ENCODE measurements at places on chromosomes 5 and 9.
A peak's percentile ranks its signal among the peaks of the same experiment; 100 is the strongest.

DNA sequence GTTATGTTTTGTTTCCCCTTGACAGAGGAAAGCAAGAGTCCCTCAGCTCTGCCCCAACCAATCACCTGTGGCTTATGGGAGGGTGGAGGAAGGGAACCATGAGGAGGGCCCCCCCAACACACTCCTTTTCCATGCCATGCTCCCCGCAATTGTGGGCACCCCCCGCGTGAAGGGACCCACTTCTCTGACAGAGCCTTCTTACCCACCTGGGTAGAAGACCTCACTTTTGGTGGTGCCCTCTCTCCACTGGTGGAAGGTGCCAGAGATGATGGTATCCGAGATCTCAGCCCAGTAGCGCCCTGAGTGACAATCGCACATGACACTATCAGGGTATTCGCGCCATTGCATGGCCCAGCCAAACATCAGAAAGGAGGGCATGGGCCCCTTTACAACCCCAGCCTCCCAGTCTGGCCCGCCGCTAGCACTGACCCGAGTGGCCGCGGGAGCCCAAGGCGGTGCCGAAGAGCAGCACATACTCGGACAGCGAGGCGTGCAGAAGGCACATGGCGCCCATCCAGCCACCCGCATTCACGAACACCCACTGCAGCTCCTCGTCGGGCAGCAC is 714 bp downstream of the SIGMAR1 start:
- peak overlapping the region; percentile 76 for H3K4me3 ChIP-seq
- H3K27ac ChIP-seq, result no peak overlapping the region
- no peaks in the 10 kb centered on the region for H3K36me3 ChIP-seq
- H3K27me3 ChIP-seq, result no peaks in the 10 kb centered on the region
- DNase-seq, result no peak
- peaks cover 5% of the 10 kb centered on the region for H3K4me1 ChIP-seq

GRCh38 chr9:17272536-17272935 is 137.7 kb downstream of the CNTLN start:
- no peak overlapping the region for H3K27ac ChIP-seq
- H3K27me3 ChIP-seq, result no peaks in the 10 kb centered on the region

DNA sequence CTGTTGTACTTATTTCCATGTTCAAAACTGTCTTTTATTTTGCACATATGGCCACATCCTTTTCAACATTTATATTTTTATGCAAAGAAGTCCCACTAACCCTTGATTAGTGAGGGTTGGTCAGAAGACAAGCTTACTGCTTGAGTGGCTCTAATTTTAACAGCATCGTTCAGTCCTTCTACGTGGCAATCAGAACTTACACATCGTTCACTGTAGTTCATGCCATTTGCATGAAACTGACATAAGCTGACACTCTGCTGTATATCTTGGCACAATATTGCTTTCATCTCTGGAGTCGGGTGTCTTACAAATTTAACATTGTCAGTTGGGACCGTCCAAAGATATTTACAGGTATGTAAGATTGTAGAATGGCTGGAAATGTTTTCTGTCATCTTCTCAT is 50.6 kb downstream of the MARCHF11 start:
- H3K36me3 ChIP-seq, result no peaks in the 10 kb centered on the region
- no peak for DNase-seq
- peaks cover 9% of the 10 kb centered on the region for H3K27me3 ChIP-seq
- H3K27ac ChIP-seq, result no peak overlapping the region
- H3K4me3 ChIP-seq, result no peak overlapping the region

DNA sequence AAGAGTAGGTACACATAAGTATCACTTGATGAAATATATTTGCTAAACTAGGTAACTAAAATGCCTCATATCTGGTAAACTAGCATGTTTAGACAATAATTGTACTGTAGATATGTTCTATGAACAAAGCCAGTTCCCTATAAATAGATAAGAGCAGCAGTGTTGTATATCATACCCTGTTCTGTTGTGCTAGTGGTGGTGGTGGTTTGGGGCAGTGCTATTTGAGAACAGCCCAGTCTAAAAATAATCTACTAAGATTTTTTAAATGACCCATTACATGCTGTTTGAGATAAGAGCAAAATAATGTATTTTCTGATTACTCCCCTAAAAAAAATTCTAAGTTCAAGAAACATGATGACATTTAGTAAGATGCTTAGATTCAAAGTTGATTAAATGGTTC is 829.2 kb upstream of the DMAC1 start:
- H3K4me1 ChIP-seq, result no peaks in the 10 kb centered on the region
- no peak for DNase-seq
- H3K36me3 ChIP-seq, result no peaks in the 10 kb centered on the region

DNA sequence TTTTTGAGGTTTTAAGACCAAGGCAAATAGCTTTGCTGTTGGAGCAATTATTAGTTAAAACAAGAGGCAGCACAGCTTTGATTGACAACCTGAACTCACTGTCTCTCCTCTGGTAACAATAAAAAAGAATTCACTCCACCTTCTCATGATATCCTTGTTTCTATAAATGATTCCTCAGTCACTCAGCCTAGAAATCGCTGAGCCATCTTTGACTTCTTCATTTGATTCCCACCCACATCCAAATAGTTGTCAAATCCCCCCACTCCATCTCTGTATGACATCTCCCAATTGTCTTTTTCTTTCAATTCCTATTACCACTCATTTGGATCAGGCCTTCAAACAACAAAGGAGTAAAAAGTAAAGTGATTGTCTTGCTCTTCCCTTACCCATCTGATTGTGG is 266.4 kb downstream of the MCTP1 start:
- H3K4me1 ChIP-seq, result no peaks in the 10 kb centered on the region
- no peak for DNase-seq
- no peak overlapping the region for H3K27ac ChIP-seq

- no peak overlapping the region for H3K27ac ChIP-seq
- no peaks in the 10 kb centered on the region for H3K36me3 ChIP-seq
- H3K27me3 ChIP-seq, result no peaks in the 10 kb centered on the region
- H3K4me3 ChIP-seq, result peak overlapping the region; percentile 55
- DNase-seq, result no peak
Observed at GRCh38 chr9:133737071-133737773, 930 bp downstream of the SARDH start.

DNA sequence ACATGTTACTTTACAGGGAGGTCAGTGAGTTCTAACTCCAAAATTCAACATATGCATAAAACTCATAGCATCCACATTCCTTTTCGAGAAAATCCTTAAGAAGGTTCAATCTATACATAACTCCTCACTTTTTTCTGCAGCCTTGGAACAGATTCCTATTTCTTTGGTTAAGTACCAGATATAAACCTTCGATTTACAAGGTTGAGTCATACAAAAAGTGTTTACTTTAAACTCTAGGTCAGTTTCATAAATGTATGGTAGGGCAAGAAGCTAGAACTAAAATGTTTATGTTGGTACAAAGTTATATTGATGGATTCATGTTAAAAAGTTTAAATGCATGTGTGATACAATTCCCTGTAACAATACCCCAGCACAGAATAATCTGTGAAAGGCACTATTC is 19.4 kb downstream of the CDKN2AIPNL start:
- no peak overlapping the region for H3K27ac ChIP-seq
- H3K4me1 ChIP-seq, result peaks cover 31% of the 10 kb centered on the region
- H3K27me3 ChIP-seq, result no peaks in the 10 kb centered on the region
- DNase-seq, result peak; percentile 69

DNA sequence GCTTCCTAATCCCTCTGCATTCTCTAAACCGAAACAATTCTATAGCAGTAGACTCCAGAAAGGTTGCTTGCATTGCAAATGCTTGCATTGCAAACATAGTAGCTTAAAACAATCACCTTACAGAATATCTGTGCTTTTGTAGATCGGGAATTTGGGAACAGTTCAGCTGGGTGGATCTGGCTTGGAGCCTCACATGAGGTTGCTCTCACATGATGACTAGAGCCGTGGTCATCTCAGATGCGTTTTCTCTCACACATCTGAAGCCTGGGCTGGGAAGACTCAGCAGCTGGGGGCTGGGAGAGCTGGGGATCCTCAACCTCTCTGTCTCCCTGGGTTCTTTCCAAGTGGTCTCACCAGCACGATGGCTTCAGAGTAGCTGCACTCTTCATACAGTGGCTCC is 127.8 kb downstream of the MSX2 start:
- peaks cover 21% of the 10 kb centered on the region for H3K27me3 ChIP-seq
- H3K4me3 ChIP-seq, result no peak overlapping the region
- no peaks in the 10 kb centered on the region for H3K36me3 ChIP-seq
- no peaks in the 10 kb centered on the region for H3K4me1 ChIP-seq
- DNase-seq, result no peak

DNA sequence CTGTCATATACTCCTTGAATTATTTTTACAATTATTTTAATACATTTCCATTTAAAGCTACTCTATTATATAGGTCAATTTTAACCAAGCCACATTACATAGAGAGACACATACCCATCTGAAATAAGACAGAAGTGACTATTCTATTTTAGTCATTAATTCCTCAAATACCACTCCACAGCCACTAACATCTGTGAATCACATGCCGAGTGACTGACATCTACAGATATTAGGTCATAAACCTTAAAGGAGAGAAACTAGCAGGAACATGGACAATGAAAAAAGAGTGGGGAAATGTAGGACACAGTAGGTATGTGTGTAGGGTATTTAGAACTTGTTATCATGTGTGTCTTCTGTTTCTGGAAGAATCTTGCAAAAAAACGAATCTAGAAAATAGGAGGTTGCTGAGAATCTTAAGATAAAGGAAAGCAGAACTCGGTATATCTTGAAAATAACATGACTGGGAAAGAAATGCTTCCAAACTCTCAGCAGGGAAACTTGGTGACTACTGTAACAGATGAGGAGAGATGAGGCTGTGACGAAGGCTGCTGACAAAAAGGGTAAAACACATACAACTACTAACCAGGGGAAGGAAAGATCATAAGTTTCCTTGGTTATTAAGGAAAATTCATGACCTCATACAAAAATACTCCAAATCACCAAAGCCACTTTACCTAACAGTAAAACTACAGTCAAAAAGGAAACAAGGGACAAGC is 84.6 kb downstream of the PLPP1 start:
- no peaks in the 10 kb centered on the region for H3K4me1 ChIP-seq
- no peaks in the 10 kb centered on the region for H3K36me3 ChIP-seq
- DNase-seq, result no peak
- no peak overlapping the region for H3K27ac ChIP-seq

DNA sequence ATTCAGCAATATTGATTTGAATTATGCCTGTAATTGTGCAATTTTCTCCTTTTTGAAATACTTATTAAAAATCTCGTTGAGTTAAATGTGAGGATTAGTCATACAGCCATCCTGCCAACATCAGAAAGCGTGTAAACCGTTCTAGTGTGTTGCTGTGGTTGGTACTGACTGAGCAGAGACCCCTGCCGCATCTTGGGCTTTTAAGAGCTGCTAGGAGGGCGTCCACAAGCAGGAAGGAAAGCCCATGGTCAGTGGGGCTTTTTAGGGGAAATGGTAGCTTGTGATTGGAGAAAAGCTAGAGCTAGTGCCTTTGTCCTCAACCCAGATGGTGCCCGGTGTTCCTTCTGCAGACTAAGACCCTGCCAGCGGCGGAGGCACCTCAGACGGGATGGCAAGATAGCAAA is 1.3 kb downstream of the SDHA start:
- peaks cover 9% of the 10 kb centered on the region for H3K36me3 ChIP-seq
- H3K27ac ChIP-seq, result peak overlapping the region; percentile 66
- H3K27me3 ChIP-seq, result no peaks in the 10 kb centered on the region
- peaks cover 43% of the 10 kb centered on the region for H3K4me1 ChIP-seq

GRCh38 chr9:132077881-132078698 is 1.6 kb downstream of the MED27 start:
- peaks cover 26% of the 10 kb centered on the region for H3K4me1 ChIP-seq
- peak overlapping the region; percentile 39 for H3K27ac ChIP-seq
- H3K36me3 ChIP-seq, result peaks cover 13% of the 10 kb centered on the region
- peak overlapping the region; percentile 98 for H3K4me3 ChIP-seq
- no peaks in the 10 kb centered on the region for H3K27me3 ChIP-seq

DNA sequence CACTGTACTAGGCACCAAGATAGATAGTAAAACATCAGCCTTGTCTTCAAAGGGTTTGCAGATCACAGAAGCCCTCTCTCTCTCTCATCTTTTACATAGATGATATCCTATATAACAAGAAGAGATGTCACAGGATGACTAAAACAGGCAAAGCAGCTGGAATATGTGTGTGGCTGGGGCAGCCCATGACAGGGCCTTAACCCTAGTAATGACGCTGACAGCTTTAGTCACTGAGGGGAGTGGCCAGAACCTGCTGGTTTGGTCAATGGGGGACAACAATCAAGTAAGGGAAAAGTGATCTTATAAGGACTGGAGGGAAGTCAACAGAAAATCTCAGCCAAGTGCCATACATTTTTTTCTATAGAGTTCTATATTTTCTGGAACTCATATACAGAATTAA is 41.9 kb upstream of the RIC1 start:
- no peak overlapping the region for H3K4me3 ChIP-seq
- DNase-seq, result peak; percentile 84
- peaks cover 26% of the 10 kb centered on the region for H3K4me1 ChIP-seq
- no peaks in the 10 kb centered on the region for H3K36me3 ChIP-seq

GRCh38 chr5:74424162-74424868 is 216.2 kb downstream of the ENC1 start:
- no peaks in the 10 kb centered on the region for H3K27me3 ChIP-seq
- no peak overlapping the region for H3K4me3 ChIP-seq
- H3K27ac ChIP-seq, result no peak overlapping the region
- H3K36me3 ChIP-seq, result no peaks in the 10 kb centered on the region
- H3K4me1 ChIP-seq, result no peaks in the 10 kb centered on the region

- H3K27me3 ChIP-seq, result no peaks in the 10 kb centered on the region
- peaks cover 13% of the 10 kb centered on the region for H3K4me1 ChIP-seq
- no peak for DNase-seq
- H3K27ac ChIP-seq, result no peak overlapping the region
- H3K36me3 ChIP-seq, result peaks cover 52% of the 10 kb centered on the region
- H3K4me3 ChIP-seq, result no peak overlapping the region
Observed at GRCh38 chr5:134171972-134172371, 4.8 kb downstream of the SKP1 start.

DNA sequence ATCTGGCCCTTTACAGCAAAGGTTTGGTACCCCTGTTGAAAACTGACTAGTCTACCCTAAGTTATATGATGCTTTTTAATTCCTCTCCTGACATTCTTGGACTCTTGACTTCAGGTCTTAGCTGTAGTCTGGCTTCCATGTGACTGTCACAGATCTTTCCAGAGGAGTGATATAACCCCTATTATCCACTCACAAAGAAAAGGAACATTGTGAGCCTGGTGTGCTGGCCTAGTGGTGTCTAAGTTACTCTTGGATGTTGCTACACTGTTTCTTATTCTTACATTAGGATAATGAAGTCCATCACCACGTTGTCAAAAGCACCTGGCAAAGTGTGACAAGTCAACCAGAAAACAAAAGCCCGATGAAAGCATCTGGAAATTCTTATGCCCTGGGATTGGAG is 49.8 kb downstream of the RAD23B start:
- H3K36me3 ChIP-seq, result peaks cover 50% of the 10 kb centered on the region
- no peak overlapping the region for H3K4me3 ChIP-seq
- no peak overlapping the region for H3K27ac ChIP-seq
- no peaks in the 10 kb centered on the region for H3K27me3 ChIP-seq
- no peak for DNase-seq

GRCh38 chr5:81766611-81767010 is 15.7 kb upstream of the SSBP2 start:
- peaks cover 10% of the 10 kb centered on the region for H3K4me1 ChIP-seq
- H3K27ac ChIP-seq, result no peak overlapping the region
- H3K4me3 ChIP-seq, result no peak overlapping the region

- H3K4me3 ChIP-seq, result no peak overlapping the region
- no peak for DNase-seq
- no peaks in the 10 kb centered on the region for H3K36me3 ChIP-seq
- H3K27me3 ChIP-seq, result no peaks in the 10 kb centered on the region
Observed at GRCh38 chr9:116868201-116868600, 181.1 kb downstream of the TRIM32 start.

GRCh38 chr5:94066437-94067207 is 325.2 kb upstream of the POU5F2 start:
- H3K27ac ChIP-seq, result peak overlapping the region; percentile 77
- no peaks in the 10 kb centered on the region for H3K36me3 ChIP-seq

Measured in PC-3 (cell line).